Caco-2 (cell line): ENCODE measurements at places on chromosomes 1 and 21.

GRCh38 chr21:33230545-33231324 is 997 bp downstream of the IFNAR2 start:
- H3K27me3 ChIP-seq, result no peaks in the 10 kb centered on the region
- peak overlapping the region; percentile 93 for H3K4me3 ChIP-seq
- peaks cover 62% of the 10 kb centered on the region for H3K4me1 ChIP-seq
- peak overlapping the region; percentile 45 for H3K27ac ChIP-seq
- H3K36me3 ChIP-seq, result no peaks in the 10 kb centered on the region
- peak; percentile 74 for DNase-seq

DNA sequence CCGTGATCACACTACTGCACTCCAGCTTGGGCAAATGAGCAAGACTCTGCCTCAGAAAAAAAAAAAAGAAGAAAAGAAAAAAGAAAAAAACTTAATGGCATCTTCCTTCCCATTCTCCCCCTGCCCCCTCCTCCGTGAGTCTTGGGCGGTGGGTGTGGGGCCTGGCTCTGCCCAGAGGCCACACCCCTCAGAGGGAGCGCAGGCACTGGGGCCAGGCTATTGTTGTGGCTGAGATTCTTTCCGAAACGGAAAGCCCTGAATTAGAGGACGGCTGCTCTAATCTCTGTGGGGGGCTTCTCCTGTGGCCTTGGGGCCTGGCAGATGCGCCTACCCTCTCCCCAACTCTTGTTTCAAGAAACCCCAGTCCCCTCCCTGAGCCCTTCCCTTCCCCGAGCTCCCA is 4.1 kb upstream of the FAM110D start:
- no peaks in the 10 kb centered on the region for H3K36me3 ChIP-seq
- no peaks in the 10 kb centered on the region for H3K27me3 ChIP-seq
- peaks cover 20% of the 10 kb centered on the region for H3K4me1 ChIP-seq
- DNase-seq, result no peak
- H3K27ac ChIP-seq, result no peak overlapping the region

DNA sequence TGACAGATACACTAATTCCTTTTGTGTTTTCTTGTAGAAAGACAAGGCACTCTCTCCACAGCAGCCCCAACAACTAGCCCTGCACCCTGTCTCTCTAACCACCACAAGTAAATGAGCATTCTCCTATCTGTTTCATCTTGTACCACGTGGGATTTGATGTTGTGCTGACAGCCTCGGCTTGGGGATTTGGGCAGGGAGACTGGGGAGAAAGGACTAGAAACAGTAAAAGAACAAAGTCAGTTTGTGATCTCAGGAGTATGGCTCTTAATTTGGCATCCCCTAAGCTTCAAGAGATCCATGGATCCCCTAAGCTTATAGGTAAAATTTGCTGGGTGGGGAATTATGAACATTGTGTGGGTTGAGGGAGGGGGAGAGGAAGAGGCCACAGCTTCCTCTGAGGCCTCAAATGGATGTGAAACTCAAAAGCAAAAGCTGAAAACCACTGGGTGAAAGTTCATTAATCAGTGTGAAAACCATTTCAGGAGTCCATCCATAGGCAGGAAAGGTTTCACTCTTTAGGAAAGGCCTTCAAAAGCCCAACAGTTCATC is 3.1 kb downstream of the C1orf162 start:
- H3K4me1 ChIP-seq, result no peaks in the 10 kb centered on the region
- DNase-seq, result no peak
- H3K36me3 ChIP-seq, result no peaks in the 10 kb centered on the region
- no peaks in the 10 kb centered on the region for H3K27me3 ChIP-seq
- H3K4me3 ChIP-seq, result no peak overlapping the region

GRCh38 chr1:161091796-161092507 is 2.6 kb upstream of the NECTIN4 start:
- no peaks in the 10 kb centered on the region for H3K36me3 ChIP-seq
- H3K4me1 ChIP-seq, result 0 out of 2 replicates have a peak, but pooled peaks cover 4% of the 10 kb centered on the region
- no peak for DNase-seq
- H3K27ac ChIP-seq, result no peak overlapping the region

- peaks cover 36% of the 10 kb centered on the region for H3K4me1 ChIP-seq
- DNase-seq, result no peak
- H3K4me3 ChIP-seq, result no peak overlapping the region
Measured at GRCh38 chr21:37373539-37373938, 7.0 kb downstream of the DYRK1A start.

- peak overlapping the region; percentile 82 for H3K27ac ChIP-seq
- no peaks in the 10 kb centered on the region for H3K27me3 ChIP-seq
- H3K36me3 ChIP-seq, result no peaks in the 10 kb centered on the region
- DNase-seq, result no peak
Measured at GRCh38 chr1:56645677-56646305, 677 bp downstream of the PRKAA2 start.

DNA sequence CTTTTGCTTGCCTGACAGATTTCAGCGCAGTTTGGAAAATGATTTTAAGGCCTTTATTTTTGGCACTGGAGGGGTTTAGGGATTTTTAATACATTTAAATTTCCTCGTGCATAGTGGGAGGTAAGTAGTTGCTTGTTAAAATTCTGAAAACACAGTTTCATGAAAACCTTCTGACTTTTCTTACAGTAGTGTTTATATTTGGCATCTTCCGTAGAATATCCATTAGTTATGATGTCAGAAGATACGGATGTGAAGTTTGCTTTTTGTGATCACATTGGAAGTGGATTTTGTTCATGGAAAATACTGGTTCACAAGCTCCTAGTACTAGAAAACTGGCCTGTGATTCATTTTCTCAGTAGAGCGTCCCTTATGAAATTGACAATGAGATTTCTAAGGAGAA is 1.3 kb downstream of the RABGAP1L start:
- peak overlapping the region; percentile 98 for H3K4me3 ChIP-seq
- H3K4me1 ChIP-seq, result peaks cover 18% of the 10 kb centered on the region
- no peak overlapping the region for H3K27ac ChIP-seq
- no peak for DNase-seq
- H3K27me3 ChIP-seq, result no peaks in the 10 kb centered on the region

- no peak for DNase-seq
- no peaks in the 10 kb centered on the region for H3K36me3 ChIP-seq
- no peaks in the 10 kb centered on the region for H3K4me1 ChIP-seq
- no peak overlapping the region for H3K4me3 ChIP-seq
Measured at GRCh38 chr1:111802110-111802509, 46.4 kb downstream of the DDX20 start.

DNA sequence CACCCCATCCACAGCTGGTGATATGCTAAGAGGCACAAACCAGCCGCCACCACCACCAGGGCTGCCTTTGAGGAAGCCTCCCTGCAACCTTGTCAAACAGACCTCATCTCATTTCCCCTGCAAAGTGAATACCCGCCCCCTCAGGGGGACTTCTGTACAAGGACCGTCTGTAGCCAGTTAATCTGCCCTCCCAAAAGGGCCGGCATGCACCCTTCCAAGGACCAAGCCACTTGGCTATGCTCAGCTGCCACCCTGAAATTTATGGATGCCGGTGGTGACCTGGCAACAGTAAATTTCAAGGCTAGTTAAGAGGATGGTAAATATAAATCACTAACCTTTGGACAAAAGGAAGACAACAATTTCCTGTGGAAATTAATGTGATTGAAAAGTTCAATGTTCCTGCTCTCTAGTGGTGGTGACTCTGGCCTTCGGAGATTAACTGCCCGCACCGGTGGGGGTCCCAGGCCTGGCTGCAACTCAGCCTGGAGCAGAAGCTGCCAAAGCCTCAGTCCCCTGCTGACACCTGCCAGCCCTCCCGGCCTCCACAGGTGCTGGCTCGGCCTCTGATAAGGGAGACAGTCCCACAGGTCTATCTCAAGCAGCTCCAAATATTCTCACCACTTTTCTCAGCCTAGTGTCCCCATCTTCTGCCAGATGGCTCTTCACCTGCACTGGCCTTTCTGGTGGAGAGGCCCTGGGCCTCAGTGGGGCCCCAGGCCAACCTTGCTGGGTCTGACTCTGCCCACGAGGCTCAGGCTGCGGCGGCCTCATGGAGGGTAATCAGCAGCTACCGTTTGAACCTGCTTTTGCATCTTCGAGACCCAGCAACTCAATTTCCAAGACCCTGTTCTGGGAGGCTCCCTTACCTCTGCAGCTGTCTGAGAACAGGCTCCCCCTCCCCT is 12.2 kb downstream of the TMEM53 start:
- H3K27ac ChIP-seq, result no peak overlapping the region
- no peak for DNase-seq
- H3K27me3 ChIP-seq, result no peaks in the 10 kb centered on the region
- H3K36me3 ChIP-seq, result no peaks in the 10 kb centered on the region
- H3K4me1 ChIP-seq, result no peaks in the 10 kb centered on the region

DNA sequence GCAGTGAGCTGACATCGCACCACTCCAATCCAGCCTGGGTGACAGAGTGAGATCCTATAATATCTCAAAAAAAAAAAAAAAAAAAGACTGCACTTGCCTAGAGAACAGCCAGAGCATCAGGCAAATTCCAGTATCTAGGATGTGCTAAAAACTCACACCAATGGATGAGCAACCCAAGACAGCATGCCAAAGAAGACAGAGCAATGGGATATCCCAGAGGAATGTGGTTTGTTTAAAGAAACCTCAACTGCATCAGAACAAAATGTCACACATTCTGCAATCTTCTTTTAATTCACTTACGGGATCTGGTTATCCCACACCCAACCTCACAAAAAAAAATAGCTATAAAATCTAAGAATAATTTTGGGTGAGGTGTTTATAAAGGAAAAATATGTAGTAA is 7.3 kb downstream of the KCNH1 start:
- H3K4me3 ChIP-seq, result no peak overlapping the region
- H3K27me3 ChIP-seq, result peaks cover 1% of the 10 kb centered on the region
- H3K36me3 ChIP-seq, result no peaks in the 10 kb centered on the region
- DNase-seq, result no peak

GRCh38 chr21:43276811-43277210 is 108.0 kb downstream of the CRYAA start:
- DNase-seq, result no peak
- H3K36me3 ChIP-seq, result no peaks in the 10 kb centered on the region
- H3K27ac ChIP-seq, result no peak overlapping the region
- no peak overlapping the region for H3K4me3 ChIP-seq

DNA sequence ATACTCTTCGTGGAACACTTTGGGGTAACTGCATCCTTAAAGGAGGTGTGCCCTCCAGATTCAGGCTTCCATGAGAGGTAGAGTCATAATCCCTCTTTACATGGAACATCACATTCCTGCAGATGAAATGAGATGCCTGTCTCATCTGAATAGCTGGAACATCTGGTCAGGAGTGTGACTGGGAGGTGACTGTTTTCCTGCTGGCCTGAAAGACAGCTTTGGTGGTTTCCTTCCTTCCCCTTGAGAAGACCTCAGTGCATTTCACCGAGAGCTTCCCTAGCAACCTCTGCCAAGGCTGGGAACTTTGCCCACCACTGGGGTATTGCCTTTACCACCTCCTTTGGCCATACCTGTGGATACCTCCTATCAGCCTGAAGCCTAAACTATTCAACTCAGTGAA is 46.7 kb upstream of the GUCA2A start:
- 0 out of 2 replicates have a peak, but pooled peaks cover 2% of the 10 kb centered on the region for H3K36me3 ChIP-seq
- H3K27me3 ChIP-seq, result no peaks in the 10 kb centered on the region
- no peak overlapping the region for H3K27ac ChIP-seq
- no peak for DNase-seq
- no peak overlapping the region for H3K4me3 ChIP-seq

DNA sequence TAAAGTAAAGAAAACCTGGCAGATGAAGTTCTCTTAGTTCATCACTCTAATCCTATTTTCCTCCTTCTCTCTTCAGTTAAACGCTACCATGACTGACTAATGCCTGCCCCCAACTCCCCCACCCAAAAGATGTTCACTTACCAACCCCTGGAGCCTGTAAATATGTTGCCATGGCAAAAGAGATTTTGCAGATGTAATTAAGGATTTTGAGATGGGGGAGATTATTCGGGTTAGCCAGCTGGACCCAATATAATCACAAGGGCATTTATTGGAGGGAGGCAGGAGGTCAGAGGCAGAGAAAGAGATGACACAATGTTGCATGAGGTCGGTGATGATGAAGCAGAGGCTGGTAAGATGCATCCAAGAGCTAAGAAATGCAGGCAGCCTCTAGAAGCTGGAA is 69.3 kb upstream of the PPP2R5A start:
- H3K4me1 ChIP-seq, result peaks cover 65% of the 10 kb centered on the region
- H3K36me3 ChIP-seq, result no peaks in the 10 kb centered on the region
- no peak for DNase-seq
- no peak overlapping the region for H3K27ac ChIP-seq

GRCh38 chr1:19828546-19828945 is 13.5 kb upstream of the RNF186 start:
- H3K4me3 ChIP-seq, result no peak overlapping the region
- H3K27me3 ChIP-seq, result no peaks in the 10 kb centered on the region
- no peaks in the 10 kb centered on the region for H3K36me3 ChIP-seq

GRCh38 chr1:6420454-6421042 is 829 bp upstream of the HES2 start:
- no peak overlapping the region for H3K4me3 ChIP-seq
- no peak overlapping the region for H3K27ac ChIP-seq
- peaks cover 2% of the 10 kb centered on the region for H3K27me3 ChIP-seq

GRCh38 chr1:92096317-92096716 is 16.2 kb downstream of the BTBD8 start:
- H3K4me1 ChIP-seq, result no peaks in the 10 kb centered on the region
- H3K4me3 ChIP-seq, result no peak overlapping the region
- no peak overlapping the region for H3K27ac ChIP-seq
- H3K27me3 ChIP-seq, result no peaks in the 10 kb centered on the region

- no peaks in the 10 kb centered on the region for H3K36me3 ChIP-seq
- H3K4me3 ChIP-seq, result no peak overlapping the region
- no peaks in the 10 kb centered on the region for H3K4me1 ChIP-seq
- H3K27ac ChIP-seq, result no peak overlapping the region
- H3K27me3 ChIP-seq, result no peaks in the 10 kb centered on the region
- DNase-seq, result no peak
Measured at GRCh38 chr1:76799700-76800099, 67.6 kb upstream of the ST6GALNAC5 start.

GRCh38 chr1:168939110-168939946 is 167.2 kb upstream of the ATP1B1 start:
- DNase-seq, result no peak
- peaks cover 5% of the 10 kb centered on the region for H3K4me1 ChIP-seq
- H3K27me3 ChIP-seq, result no peaks in the 10 kb centered on the region
- no peak overlapping the region for H3K27ac ChIP-seq
- H3K36me3 ChIP-seq, result no peaks in the 10 kb centered on the region

DNA sequence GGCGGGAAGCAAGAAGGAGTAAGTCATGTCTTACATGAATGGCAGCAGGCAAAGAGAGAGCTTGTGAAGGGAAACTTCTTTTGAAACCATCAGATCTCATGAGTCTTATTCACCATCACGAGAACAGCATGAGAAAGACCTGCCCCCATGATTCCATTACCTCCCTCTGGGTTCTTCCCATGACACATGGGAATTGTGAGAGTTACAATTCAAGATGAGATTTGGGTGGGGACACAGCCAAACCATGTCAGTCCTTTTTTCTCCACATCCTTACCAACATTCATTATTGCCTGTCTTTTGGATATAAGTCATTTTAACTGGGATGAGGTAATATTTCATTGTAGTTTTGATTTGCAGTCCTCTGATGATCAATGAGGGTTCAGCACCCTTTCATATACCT is 81.0 kb downstream of the DIRAS3 start:
- DNase-seq, result no peak
- H3K36me3 ChIP-seq, result no peaks in the 10 kb centered on the region
- H3K27ac ChIP-seq, result no peak overlapping the region
- no peaks in the 10 kb centered on the region for H3K4me1 ChIP-seq
- H3K4me3 ChIP-seq, result no peak overlapping the region
- H3K27me3 ChIP-seq, result no peaks in the 10 kb centered on the region

- H3K4me3 ChIP-seq, result no peak overlapping the region
- H3K4me1 ChIP-seq, result 0 out of 2 replicates have a peak, but pooled peaks cover 8% of the 10 kb centered on the region
- no peak for DNase-seq
- no peak overlapping the region for H3K27ac ChIP-seq
- H3K27me3 ChIP-seq, result no peaks in the 10 kb centered on the region
- no peaks in the 10 kb centered on the region for H3K36me3 ChIP-seq
Measured at GRCh38 chr1:240190881-240191401, 99.3 kb downstream of the FMN2 start.
